ENCODE measurements at places on chromosomes 11 and 22. TPM values are rescaled to one million over a fixed set of nuclear protein-coding genes. Genes with fewer than 3 reads are reported as not detected.
A peak's percentile ranks its signal among the peaks of the same experiment; 100 is the strongest.

DNA sequence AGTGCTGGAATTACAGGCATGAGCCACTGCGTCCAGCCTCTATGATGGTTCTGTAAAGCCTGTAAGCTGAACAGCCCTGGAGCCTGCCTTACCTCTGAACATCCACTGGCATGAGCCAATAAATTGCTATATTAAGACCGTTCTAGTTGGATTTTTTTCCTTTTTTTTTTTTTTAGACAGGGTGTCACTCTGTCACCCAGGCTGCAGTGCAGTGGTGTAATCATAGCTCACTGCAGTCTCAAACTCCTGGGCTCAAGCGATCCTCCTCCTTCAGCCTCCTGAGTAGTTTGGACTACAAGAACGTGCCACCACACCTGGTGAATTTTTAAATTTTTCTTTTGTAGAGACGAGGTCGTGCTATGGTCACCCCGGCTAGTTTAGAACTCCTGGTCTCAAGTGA, 26.2 kb upstream of the CLDN5 start:
- H3K4me3 ChIP-seq: no peak overlapping the region
- DNase-seq: no peak
- no peak overlapping the region for H3K27ac ChIP-seq
- H3K4me1 ChIP-seq: no peaks in the 10 kb centered on the region
- no peaks in the 10 kb centered on the region for H3K36me3 ChIP-seq

- no peaks in the 10 kb centered on the region for H3K36me3 ChIP-seq
- no peak for DNase-seq
- no peak overlapping the region for H3K4me3 ChIP-seq
- H3K27ac ChIP-seq: no peak overlapping the region
Measured at GRCh38 chr11:33444835-33445594, 187.8 kb downstream of the HIPK3 start.

DNA sequence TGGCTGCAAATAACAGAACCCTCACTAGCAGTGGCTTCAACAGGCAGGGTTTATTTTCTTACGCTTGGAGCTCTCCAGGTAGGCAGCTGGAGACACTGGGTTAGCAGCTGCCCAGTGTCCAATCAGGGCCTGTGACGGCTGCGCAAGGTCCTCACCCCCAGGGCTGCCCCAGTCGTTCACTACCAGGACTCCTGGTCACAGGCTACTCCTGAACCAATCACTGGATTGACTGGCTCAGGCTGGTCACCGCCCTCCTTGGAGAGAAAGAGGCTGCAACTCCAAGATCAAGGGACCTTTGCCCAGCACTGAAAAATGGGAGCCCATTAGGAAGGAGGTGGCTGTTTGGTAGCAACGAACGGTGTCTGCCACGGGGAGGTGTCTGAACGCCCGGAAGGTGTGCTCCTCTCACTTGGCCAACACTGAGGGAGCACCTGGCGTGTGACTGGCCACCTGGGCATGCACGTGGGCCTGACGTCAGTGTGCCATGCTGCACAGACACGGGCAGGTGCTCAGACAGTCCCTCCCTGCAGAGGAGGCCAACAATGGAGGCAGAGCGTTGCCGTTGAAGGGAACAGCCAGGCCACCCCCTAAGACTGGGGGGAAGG, 5.1 kb downstream of the ARSA start:
- no peak overlapping the region for H3K4me3 ChIP-seq
- H3K36me3 ChIP-seq: no peaks in the 10 kb centered on the region
- H3K27ac ChIP-seq: no peak overlapping the region
- peak; percentile 54 for DNase-seq
- peaks cover 42% of the 10 kb centered on the region for H3K4me1 ChIP-seq

DNA sequence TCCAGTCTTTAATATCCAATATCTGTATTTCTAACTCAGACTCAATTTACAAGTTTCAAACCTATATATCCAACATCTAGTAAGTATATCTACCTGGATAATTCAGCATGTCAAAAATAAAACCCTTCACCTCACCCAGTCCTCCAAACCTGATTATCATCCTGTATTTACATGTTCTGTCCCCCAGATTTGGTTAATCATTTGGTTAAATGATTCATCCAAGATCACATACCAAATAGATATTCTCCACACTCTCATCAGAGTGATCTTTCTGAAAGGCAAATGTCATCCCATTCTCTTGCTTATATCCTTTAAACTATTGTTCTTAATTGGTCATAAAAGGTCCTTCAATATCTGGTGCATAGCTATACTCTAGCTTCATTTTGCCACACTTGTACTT, 199.0 kb downstream of the SOX6 start:
- no peaks in the 10 kb centered on the region for H3K36me3 ChIP-seq
- no peaks in the 10 kb centered on the region for H3K4me1 ChIP-seq
- no peak for DNase-seq
- no peaks in the 10 kb centered on the region for H3K27me3 ChIP-seq

DNA sequence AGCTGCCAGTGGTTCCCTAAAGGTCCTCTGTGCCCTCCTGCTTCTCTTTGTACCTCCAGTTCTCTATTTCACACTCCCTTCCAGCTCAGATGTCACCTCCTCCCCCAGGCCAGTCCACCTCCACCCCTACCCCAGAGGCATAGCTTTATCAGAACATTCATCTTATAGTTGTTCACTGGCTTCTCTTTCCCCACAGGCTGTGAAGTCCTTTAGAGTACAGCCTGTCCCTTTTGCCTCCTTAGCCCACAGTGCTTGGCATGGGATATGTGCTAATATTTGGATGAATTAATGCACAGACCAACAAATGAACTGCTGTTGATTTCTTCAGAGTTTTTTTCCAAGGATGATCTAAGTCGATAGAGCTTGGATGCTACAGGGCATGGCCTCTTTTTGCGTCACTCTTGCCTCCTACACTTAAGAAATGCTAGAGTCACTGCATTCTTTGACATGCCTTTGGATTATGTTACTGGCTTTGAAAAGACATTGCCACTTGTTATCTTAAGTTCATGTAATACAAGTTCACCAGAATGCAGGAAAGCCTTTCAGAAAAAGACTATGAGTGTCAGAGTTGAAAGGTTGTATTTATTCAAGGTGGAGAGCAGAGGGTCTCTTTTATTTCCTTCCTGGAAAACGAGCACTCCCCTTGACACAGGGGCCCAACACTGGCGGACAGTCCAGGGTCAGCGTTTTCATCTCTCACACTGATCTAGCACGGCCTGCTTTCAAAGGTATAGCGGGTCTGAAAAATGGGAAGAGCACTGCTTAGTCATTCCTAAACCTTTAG, 75.7 kb downstream of the PISD start:
- no peaks in the 10 kb centered on the region for H3K27me3 ChIP-seq
- H3K27ac ChIP-seq: peak overlapping the region; percentile 69
- no peaks in the 10 kb centered on the region for H3K4me1 ChIP-seq
- no peak for DNase-seq

DNA sequence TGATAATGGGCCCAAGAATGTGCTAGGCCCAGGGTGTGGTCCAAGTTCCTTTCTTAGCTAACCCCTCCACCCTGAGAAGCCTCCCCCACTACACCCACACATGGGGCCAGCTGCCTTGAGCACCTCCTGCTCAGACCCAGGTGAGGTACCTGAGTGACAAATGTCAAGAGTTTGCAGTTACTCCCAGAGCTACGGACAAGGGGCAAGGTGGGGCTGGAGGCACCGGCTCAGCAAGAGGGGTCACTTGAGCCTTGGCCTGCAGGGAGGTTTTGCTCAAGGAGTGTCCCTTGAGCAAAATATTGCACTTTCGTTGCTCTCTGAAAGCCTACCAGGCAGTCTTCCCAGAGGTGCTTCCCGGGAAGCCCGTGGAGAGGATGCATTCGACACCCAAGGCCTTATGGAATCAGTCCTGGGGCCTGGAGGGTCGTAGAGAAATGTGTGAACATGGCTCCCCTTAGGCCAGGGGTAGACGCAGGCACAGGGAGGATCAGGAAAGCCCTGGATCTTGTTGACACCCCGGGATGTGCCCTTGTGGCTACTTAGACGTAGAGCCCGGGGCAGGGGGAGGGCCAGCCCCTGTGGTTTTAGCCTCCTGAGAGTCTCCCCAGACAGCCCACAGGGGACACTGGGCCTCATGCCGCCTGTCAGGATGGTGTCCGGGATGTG, 114.2 kb downstream of the KCNQ1 start:
- H3K27me3 ChIP-seq: no peaks in the 10 kb centered on the region
- H3K4me3 ChIP-seq: no peak overlapping the region

DNA sequence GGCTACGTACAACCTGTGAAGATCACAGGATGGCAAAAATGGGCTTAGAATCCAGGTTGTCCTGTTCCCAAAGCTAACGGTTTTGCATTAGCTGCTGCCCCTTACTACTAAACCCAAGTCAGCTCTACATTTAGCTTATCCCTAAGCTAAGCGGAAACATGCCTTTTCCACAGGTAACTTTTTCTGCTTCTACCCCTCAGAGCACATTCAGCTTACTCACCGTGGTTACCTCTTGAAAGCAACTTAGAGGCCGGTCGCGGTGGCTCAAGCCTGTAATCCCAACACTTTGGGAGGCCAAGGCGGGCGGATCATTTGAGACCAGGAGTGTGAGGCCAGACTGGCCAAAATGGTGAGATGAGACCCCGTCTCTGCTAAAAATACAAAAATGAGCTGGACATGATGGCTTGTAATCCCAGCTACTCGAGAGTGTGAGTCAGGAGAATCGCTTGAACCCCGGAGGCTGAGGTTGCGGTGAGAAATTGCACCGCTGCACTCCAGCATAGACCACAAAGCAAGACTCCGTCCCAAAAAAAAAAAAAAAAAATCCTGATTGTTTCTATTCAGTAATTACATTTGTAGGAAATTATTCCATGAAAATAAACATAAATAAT, 790 bp upstream of the TMEM41B start:
- H3K4me3 ChIP-seq: peak overlapping the region; percentile 25
- H3K27ac ChIP-seq: peak overlapping the region; percentile 86
- DNase-seq: no peak
- H3K27me3 ChIP-seq: no peaks in the 10 kb centered on the region

- no peaks in the 10 kb centered on the region for H3K4me1 ChIP-seq
- no peaks in the 10 kb centered on the region for H3K27me3 ChIP-seq
- DNase-seq: no peak
- H3K4me3 ChIP-seq: no peak overlapping the region
- H3K27ac ChIP-seq: no peak overlapping the region
- H3K36me3 ChIP-seq: no peaks in the 10 kb centered on the region
Measured at GRCh38 chr22:20479612-20480196, 15.9 kb downstream of the KLHL22 start.

GRCh38 chr22:44159811-44160210, 20.9 kb upstream of the PARVG start:
- no peak overlapping the region for H3K27ac ChIP-seq
- H3K4me1 ChIP-seq: no peaks in the 10 kb centered on the region
- peaks cover 46% of the 10 kb centered on the region for H3K36me3 ChIP-seq
- H3K4me3 ChIP-seq: no peak overlapping the region
- DNase-seq: no peak

DNA sequence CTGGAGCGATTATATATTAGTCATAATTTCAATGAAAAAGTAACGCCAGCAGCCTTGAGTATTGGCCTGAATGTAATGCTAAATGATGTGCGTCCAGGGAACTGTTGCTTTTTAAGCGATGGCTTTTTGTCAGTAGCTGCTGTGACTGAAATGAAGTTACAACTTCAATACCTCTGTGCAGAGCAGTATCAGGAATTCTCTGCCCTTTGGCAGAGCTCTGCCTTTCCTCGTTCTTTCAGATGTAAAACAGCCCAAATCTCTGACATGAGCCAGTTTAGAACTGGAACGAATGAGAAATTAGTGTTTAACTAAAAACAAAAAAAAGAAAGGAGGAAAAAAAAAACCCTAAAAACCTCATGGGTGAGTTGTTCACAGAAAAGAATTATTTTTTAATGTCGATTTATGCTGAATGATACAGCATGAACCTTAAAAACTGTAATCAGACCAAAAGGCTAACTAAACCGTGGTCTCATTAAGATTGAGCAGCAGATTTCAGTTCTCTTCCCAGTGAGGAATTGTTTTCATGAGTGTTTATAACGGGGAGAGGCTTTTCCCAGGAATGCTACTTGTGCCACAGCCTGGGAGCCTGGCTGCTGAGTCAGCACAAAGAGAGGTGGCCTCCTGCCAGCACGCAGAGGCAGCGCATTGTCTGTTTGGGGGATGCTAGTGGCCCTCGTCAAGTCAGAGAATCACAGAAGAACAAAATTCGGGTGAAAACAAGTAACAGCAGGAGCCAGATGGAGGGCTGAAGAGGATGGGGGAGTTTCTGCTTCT, 146.2 kb upstream of the RASSF10 start:
- peak overlapping the region; percentile 46 for H3K27ac ChIP-seq
- H3K36me3 ChIP-seq: no peaks in the 10 kb centered on the region
- H3K4me1 ChIP-seq: no peaks in the 10 kb centered on the region
- no peaks in the 10 kb centered on the region for H3K27me3 ChIP-seq

GRCh38 chr11:15629690-15630321, 515.1 kb downstream of the INSC start:
- no peaks in the 10 kb centered on the region for H3K4me1 ChIP-seq
- no peak for DNase-seq
- H3K27me3 ChIP-seq: no peaks in the 10 kb centered on the region
- H3K4me3 ChIP-seq: no peak overlapping the region
- no peak overlapping the region for H3K27ac ChIP-seq

DNA sequence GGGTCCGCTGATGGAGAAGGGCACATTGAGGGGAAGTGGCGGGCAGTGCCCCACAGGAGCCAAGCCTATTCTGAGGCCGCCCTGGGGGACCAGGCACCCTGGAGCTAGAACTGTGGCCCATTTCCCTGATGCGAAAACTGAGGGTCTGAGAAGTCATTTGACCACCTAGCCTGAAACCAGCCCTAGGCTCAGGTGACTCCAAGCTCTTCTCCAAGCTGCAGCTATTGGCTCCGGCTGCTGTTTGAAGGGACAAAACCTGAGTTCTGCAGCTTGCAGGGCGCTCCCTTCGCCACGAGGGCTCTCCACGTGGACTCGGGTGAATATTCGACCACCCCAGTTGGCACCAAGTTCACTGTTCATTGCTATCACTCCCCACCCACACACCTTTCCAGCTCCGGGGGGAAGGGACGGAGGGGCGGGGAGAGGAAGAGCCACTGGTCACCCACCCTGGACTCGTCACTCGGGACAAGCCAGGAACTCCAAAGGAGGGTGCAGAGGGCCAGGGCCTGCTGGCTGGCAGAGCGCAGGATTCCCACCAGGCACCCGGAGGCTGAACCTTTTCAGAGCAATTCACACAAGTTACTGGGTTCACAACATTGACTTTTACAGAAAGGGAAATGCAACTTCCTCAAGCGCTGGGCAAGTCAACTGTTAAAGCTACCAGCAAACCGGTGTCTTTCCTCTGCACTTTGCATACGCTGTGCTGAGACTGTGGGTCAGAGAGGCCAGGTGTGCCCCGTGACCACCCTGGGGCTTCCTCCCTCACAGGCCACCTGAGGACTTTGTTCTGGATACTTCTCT, 1.1 kb upstream of the RAC2 start:
- no peak overlapping the region for H3K4me3 ChIP-seq
- no peaks in the 10 kb centered on the region for H3K36me3 ChIP-seq
- no peaks in the 10 kb centered on the region for H3K27me3 ChIP-seq
- H3K4me1 ChIP-seq: peaks cover 17% of the 10 kb centered on the region

DNA sequence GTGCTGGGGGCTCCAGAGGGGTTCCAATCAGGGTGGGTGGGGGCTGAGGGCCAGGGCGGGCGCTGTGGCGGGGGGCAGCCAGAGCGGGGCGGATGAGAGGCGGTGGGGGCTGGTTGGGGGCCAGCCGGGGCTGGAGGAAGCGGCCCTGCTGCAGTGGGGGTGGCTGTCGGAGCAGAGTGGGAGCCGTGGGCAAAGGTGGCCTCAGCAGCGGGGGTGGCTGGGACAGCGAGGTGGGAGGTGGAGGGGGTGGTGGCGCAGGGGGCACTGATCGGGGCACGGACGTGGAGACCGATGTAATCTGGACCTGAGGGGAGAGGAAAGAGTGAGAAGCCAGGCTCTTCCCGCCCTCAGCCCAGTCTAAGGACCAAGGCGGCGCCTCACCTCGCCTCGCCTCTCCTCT, 5.1 kb downstream of the RCOR2 start:
- H3K4me1 ChIP-seq: peaks cover 23% of the 10 kb centered on the region
- peak; percentile 66 for DNase-seq
- H3K27ac ChIP-seq: no peak overlapping the region
- H3K4me3 ChIP-seq: no peak overlapping the region

Gene MPZL2
- 128 TPM for total RNA-seq

Gene HBG1
- total RNA-seq: 2.9 TPM

Gene ALDH3B1
- 107 TPM for total RNA-seq

Gene PARVG
- total RNA-seq: 75.6 TPM
